ENCODE measurements at places on chromosomes 11 and 22. TPM values are rescaled to one million over a fixed set of nuclear protein-coding genes. Genes with fewer than 3 reads are reported as not detected.

RNH1 gene
- polyA plus RNA-seq: 71.8 TPM

MS4A12 gene
- polyA plus RNA-seq: not detected

KLHDC7B gene
- 0.86 TPM for polyA plus RNA-seq

DNA sequence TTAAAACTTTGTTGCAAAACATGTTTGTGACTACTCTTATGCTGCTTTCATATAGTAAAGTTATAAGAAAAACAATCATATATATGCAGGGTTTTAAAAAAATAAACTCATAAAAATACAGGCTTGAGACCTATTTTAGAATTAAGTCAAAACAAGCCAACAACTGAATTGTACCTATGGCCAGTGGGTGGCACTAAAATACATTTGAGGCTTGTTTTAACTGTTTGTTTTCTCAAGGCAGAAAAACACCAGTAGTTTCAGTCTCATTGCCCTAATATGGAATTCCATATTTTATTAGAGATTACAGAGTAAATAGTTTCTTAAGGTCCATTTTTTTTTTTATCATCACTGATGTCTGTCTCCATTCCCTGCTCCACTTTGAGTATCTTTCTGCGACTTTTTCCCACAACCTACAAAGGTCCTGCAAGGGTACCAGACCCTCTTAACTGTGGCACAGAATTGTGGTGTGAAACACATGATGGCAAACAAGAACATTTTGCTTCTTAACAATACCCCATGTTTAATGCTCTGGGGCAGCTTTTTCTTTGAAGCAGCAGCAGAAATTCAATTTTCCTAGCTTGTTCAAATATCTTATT is 8.5 kb upstream of the CCDC89 start:
- no peak for DNase-seq

DNA sequence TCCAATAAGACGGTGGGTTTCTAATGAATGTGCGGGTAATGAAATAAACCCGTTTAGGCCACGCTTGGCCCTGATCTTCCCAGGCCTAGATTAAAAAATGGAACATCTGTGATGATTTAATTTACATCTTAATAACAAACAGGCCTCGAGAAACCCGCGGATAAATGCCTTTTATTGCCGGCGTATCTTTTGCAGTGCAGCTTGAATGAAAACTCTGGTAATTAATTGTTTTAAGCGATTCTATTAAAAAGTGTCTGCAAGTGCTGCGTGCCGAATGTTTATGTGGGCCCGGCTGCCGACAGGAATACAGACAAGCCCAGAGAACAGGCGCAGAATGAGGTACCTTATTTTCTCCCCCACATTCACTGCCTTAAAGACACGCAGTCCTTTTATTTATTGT is 420.7 kb downstream of the MN1 start:
- no peak for DNase-seq

DNA sequence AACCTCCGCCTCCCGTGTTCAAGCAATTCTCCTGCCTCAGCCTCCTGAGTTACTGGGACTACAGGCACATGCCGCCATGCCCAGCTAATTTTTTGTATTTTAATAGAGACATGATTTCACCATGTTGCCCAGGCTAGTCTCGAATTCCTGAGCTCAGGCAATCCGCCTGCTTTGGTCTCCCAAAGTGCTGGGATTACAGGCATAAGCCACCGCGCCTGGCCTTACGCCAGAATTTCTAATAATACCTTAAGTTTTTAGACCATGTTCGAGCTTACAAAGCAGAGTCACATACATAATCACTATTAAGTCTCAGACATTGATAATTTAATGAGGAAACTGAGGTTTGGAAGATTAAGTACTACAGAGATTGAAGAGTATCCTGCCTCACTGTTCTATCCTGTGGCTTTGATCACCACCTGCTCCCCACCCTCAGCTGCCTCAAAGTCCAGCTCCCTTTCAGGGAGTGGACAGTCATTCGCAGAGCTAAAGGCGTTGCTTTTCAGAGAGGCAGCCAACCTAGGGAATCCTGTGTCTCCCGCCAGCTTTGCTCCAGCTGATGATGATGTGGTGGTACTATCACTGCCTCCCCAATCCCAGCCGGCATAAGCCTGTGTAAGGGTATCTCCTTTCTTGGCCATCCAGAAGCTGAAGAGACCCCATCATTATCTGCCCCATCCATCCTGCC is 7.7 kb downstream of the UBASH3B start:
- DNase-seq: no peak

- DNase-seq: no peak
Observed at GRCh38 chr22:46738647-46739093, 618 bp upstream of the CERK start.

LRRC74B gene
- 0.07 TPM for polyA plus RNA-seq

GVQW3 gene
- 10.3 TPM for polyA plus RNA-seq

DNA sequence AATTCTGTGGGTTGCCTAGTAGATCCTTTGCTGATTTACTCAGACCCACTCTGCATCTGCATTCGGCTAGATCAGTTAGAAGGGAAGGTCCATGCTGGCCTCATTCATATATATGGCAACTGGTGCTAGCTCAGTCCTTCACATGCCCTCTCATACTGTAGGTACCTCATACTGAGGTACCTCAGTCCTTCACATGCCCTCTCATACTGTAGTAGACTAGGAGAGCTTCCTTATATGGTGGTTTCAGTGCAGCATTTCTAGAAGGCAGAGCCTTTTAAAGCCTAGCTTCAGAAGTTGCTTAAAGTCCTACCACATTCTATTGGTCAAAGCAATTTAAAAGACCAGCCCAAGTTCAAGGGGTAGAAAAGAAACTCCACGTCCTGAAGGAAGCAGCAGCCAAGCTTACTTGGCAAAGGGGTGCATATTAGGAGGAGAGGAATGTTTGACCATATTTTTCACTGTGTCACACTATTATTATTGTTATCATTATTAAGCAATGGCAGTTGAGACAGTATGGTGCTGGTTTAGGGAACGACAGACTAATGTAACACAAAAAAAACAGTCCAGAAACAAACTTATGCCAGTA is 356.4 kb downstream of the DYNC2H1 start:
- no peak for DNase-seq

RAPSN gene
- 0.14 TPM for polyA plus RNA-seq

PARVB gene
- polyA plus RNA-seq: 23.5 TPM

- DNase-seq: no peak
Observed at GRCh38 chr22:18152519-18152918, 2.5 kb downstream of the USP18 start.

ADORA2A gene
- polyA plus RNA-seq: 5.4 TPM

- no peak for DNase-seq
Observed at GRCh38 chr11:121057922-121058321, 34.0 kb downstream of the TBCEL start.

GRCh38 chr11:93784935-93785360 is 866 bp downstream of the MED17 start:
- DNase-seq: no peak

DNA sequence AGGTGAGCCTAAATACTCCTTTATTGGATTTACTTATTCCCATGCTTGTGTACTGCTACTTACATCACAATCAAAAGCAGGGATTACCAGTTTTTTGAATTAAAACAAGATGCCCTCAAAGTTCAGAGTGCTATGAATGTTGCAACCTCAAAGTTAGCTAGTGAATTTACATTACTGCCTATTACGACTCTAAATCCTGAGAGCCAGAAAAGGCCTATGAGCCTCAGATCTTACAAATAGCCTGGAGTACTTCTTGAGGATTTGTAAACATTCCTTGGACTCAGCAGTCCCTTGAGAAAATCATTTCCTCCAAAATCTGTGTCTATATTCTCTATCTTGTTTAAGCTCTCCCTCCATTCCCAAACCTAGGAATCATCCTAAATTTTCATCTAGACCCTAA is 25.5 kb downstream of the CHORDC1 start:
- no peak for DNase-seq

OR2D2 gene
- polyA plus RNA-seq: not detected

DNA sequence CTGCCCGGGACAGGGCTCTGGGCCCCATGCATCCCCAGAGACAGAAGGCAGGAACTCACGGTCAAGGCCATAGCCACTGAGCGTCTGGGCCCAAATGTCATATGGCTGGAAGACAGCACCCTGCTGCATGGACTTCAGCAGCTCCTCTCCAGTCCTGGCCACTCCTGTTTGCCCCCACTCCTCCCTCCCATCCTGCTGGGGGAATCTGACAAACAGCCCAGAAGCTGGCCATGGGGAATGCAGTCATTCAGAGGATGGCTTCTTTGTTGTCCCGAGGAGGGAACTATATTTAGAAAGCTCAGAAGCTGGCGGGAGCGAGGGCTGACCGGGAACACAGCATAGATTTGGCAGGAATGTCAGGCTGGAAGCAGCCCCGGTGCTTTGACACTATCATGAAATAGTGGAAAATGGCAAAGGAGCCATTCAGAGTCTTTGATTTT is 35.0 kb downstream of the DKK3 start:
- DNase-seq: no peak

GRCh38 chr11:130474637-130475400 is 26.4 kb downstream of the ADAMTS15 start:
- DNase-seq: no peak

DNA sequence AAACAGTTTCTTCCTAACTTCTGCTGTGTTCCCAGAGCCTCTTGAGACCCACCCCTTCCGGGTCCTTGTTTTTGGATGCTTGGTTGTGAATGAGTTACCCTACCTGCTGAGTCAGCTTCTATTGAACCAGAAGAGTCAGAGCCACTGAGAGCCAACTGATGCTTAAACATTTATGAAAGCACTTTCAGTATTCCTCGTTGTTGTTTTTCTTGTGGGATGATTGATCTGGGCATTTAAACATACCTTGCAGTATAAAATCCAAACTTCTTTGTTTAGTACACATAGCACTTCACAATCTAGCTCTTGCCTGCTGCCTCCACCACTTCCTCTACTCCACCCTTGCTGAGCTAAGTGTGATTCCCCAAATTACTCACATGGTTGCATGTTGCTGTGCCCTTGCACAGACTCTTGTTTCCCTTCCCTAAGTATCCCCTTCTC is 5.5 kb downstream of the PRSS23 start:
- no peak for DNase-seq

- DNase-seq: no peak
Observed at GRCh38 chr11:32531528-32531927, 52.1 kb upstream of the EIF3M start.

- no peak for DNase-seq
Observed at GRCh38 chr22:47102081-47102480, 339.6 kb downstream of the TBC1D22A start.

DNA sequence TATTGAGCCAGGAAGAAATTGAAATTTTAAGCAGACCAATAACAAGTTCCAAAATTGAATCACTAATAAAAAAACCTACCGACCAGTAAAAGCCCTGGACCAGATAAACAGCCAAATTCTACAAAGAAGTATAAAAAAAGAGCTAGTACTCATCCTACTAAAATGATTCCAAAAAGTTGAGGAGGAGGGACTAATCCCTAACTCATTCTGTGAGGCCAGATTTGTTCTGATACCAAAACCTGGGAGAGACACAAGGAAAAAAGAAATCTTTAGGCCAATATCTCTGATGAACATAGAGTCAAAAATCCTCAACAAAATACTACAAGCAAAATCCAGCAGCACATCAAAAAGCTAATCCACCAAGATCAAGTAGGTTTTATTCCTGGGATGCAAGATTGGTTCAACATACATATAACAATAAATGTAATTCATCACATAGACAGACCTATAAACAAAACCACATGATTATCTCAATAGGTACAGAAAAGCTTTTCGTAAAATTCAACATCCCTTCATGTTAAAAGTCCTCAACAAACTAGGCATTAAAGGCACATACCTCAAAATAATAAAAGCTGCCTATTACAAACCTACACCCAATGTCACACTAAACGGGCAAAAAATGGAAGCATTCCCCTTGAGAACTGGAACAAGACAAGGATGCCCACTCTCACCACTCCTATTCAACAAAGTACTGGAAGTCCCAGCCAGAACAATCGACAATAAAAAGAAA is 13.1 kb downstream of the OR52A5 start:
- no peak for DNase-seq

MS4A15 gene
- not detected for polyA plus RNA-seq

- no peak for DNase-seq
Observed at GRCh38 chr11:125975634-125976033, 29.8 kb downstream of the VSIG10L2 start.

DNA sequence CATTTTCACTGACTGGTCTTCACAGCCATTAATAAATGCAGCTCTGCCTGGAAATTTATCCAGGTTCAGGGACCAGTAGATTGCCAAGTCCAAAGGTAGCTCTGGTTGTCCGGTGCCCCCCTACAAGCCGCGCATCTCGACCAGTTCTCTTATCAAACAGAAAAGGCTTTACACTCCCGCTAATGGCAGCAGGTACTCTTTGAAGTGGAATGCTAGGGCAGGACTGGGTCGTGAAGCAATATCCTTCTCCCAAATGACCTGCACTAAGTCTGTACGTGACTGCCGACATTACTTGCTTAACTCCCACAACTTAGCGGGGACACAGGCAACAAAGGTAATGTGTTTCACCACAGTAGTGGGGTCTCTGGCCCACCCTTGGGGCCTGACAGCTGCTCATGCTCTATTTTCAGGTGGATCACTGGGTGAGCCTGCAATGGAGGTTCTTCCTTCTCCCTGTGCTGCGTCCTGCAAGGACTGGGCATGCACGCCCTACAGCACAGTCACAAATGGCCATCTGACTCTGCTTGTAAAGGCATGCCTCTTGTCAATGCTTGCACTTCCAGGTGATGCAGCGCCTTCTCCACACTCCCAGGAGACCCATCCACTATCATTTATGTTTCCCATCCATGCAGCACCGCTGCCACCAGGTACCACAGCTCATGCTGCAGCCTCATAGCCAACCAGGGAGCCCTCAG is 96.1 kb upstream of the CTSC start:
- DNase-seq: no peak

DNA sequence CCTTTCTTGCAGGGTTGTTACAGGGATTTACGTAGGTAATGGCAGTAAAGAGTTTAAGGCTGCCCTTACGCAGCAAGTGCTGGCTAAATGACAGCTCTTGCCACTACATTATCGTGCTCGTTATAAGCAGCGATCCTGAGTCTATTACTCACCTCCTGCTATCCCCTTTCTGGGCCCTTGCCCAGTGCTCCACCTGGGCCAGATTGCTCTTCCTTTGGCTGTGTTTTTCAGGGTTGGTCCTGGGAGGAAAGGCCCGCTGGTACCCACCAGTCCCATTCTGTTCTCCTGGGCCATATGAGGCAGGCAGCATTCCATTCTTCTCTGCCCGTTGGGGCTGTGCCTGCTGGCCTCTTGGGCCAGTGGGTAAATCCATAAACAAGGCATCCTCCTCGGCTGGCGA is 87.5 kb downstream of the C11orf58 start:
- DNase-seq: no peak

NXPE1 gene
- not detected for polyA plus RNA-seq

All from right renal cortex interstitium (tissue), 3 donors.